ENCODE measurements at places on chromosomes 5 and 9. TPM values are rescaled to one million over a fixed set of nuclear protein-coding genes. Genes with fewer than 3 reads are reported as not detected.

The NDUFS4 gene
- total RNA-seq, result 28.9 TPM

- H3K36me3 ChIP-seq, result no peaks in the 10 kb centered on the region
- H3K27ac ChIP-seq, result no peak overlapping the region
- peak; percentile 55 for DNase-seq
- peaks cover 54% of the 10 kb centered on the region for H3K4me1 ChIP-seq
Measured at GRCh38 chr5:95644351-95645042, 2.1 kb upstream of the RFESD start.

GRCh38 chr5:32231929-32232328 is 57.8 kb upstream of the GOLPH3 start:
- H3K4me3 ChIP-seq, result no peak overlapping the region
- peaks cover 24% of the 10 kb centered on the region for H3K4me1 ChIP-seq
- no peaks in the 10 kb centered on the region for H3K36me3 ChIP-seq
- H3K27me3 ChIP-seq, result no peaks in the 10 kb centered on the region
- no peak for DNase-seq

GRCh38 chr9:100602342-100602801 is 24.5 kb downstream of the CAVIN4 start:
- H3K36me3 ChIP-seq, result no peaks in the 10 kb centered on the region
- DNase-seq, result no peak
- no peaks in the 10 kb centered on the region for H3K27me3 ChIP-seq
- H3K4me1 ChIP-seq, result no peaks in the 10 kb centered on the region
- no peak overlapping the region for H3K4me3 ChIP-seq
- H3K27ac ChIP-seq, result no peak overlapping the region

DNA sequence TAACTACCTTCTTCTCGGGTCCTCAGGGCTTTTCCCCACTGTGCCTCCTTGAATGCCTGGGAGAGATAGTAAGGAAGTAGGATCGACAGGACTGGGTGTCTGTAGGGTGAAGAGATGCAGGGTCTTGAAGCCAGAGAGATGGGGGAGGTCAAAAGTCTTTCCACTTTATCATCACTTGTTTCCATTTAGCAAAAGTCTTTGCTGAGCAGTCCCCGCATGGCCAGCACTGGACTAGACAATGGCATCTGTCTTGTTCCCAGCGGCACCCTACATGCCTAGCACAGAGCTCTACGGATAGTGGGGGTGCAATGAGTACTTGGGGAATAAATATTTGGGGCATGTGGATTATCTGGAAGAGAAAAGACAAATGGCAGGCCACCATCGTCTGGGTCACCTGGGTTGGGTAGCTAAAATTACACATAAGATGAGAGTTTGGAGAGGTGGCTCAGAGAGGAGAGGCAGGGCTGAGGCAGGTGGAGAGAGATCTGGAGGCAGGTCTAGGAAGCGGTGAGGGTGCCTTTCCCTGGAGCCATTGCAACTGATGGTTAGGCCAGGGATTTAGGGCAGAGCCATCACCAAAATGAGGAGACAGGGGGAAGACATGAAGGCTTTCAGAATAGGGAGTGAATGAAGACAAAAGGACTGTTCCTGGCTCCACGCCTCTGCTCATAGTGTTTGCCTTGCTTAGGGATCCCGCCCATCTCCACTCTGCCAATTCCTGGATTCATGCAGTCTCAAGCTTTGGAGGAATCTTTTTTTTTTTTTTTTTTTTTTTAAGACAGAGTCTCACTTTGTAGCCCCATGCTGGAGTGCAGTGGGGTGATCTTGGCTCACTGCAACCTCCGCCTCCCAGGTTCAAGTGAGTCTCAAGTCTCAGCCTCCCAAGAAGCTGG is 250.8 kb upstream of the KLF4 start:
- DNase-seq, result no peak
- no peaks in the 10 kb centered on the region for H3K4me1 ChIP-seq
- H3K4me3 ChIP-seq, result no peak overlapping the region

DNA sequence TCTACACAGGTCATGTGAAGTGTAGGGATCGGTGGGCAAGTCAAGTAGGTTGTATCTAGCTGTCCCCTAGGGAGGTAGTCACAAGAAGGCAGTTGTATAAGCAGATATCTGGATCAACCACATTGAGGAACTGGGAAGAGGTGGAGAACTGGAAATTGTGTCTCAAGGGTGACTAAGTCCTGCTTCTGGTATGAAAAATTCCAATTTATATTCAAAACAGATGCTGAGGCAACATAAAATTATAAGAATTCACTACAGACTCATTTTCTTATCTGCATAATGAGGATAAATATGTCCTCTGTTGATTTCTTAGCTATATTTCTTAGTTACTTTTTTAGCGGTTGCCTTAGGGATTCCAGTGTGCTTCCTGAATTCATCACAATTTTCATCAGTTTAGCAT is 46.8 kb downstream of the GALNT12 start:
- no peak for DNase-seq
- H3K36me3 ChIP-seq, result no peaks in the 10 kb centered on the region
- no peak overlapping the region for H3K27ac ChIP-seq
- no peaks in the 10 kb centered on the region for H3K27me3 ChIP-seq
- no peak overlapping the region for H3K4me3 ChIP-seq

GRCh38 chr5:56112526-56113121 is 117.9 kb upstream of the IL6ST start:
- H3K36me3 ChIP-seq, result no peaks in the 10 kb centered on the region
- H3K4me3 ChIP-seq, result no peak overlapping the region
- H3K27me3 ChIP-seq, result no peaks in the 10 kb centered on the region

- no peak overlapping the region for H3K4me3 ChIP-seq
- no peak overlapping the region for H3K27ac ChIP-seq
- no peaks in the 10 kb centered on the region for H3K4me1 ChIP-seq
- DNase-seq, result no peak
Measured at GRCh38 chr9:116084497-116084896, 69.1 kb upstream of the PAPPA start.

The WHRN gene
- 6.7 TPM for total RNA-seq

- H3K4me1 ChIP-seq, result peaks cover 8% of the 10 kb centered on the region
- DNase-seq, result no peak
- no peak overlapping the region for H3K4me3 ChIP-seq
- no peaks in the 10 kb centered on the region for H3K27me3 ChIP-seq
- H3K36me3 ChIP-seq, result no peaks in the 10 kb centered on the region
- H3K27ac ChIP-seq, result no peak overlapping the region
Measured at GRCh38 chr5:173727839-173728778, 111.7 kb upstream of the BOD1 start.

GRCh38 chr5:96857454-96857853 is 18.8 kb upstream of the ERAP2 start:
- no peak overlapping the region for H3K4me3 ChIP-seq
- H3K4me1 ChIP-seq, result no peaks in the 10 kb centered on the region
- DNase-seq, result no peak
- no peak overlapping the region for H3K27ac ChIP-seq
- H3K27me3 ChIP-seq, result no peaks in the 10 kb centered on the region

The PSD2 gene
- 0.23 TPM for total RNA-seq

GRCh38 chr5:132283423-132284043 is 10.7 kb upstream of the SLC22A4 start:
- H3K27ac ChIP-seq, result no peak overlapping the region
- no peaks in the 10 kb centered on the region for H3K27me3 ChIP-seq
- no peak overlapping the region for H3K4me3 ChIP-seq
- H3K36me3 ChIP-seq, result no peaks in the 10 kb centered on the region
- no peaks in the 10 kb centered on the region for H3K4me1 ChIP-seq

The PLEKHG4B gene
- total RNA-seq, result 0.42 TPM

DNA sequence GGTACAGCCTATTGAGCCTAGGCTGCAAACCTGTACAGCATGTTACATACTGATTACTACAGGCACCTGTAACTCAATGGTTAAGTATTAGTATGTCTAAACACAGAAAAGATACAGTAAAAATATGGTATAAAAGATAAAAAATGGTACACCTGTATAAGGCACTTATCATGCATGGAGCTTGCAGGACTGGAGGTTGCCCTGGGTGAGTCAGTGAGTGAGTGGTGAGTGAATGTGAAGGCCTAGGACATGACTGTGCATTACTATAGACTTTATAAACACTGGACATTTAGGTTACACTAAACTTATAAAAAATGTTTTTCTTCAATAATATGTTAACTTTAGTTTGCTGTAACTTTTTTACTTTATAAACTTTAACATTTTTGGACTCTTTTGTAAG is 171.3 kb downstream of the SLC28A3 start:
- no peaks in the 10 kb centered on the region for H3K27me3 ChIP-seq
- H3K27ac ChIP-seq, result no peak overlapping the region
- DNase-seq, result no peak
- no peaks in the 10 kb centered on the region for H3K36me3 ChIP-seq
- H3K4me3 ChIP-seq, result no peak overlapping the region

The TNIP1 gene
- total RNA-seq, result 66.3 TPM

DNA sequence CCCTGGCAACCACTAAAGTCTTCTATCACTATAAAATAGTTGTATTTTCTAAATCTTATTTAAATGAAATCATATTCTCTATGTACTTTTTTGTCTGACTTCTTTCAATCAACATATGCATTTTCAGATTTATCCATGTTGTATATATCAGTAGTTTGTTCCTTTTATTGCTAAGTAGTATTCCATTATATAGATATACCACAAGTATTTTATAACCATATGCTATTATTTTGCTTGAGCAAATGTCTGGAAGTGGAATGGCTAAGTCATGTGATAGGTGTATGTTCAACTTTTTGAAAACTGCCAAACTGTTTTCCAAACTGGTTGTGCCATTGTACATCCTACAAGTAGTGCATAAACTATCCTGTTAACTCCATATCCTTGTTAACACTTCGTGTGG is 131.1 kb downstream of the CWC27 start:
- H3K4me3 ChIP-seq, result no peak overlapping the region
- H3K4me1 ChIP-seq, result no peaks in the 10 kb centered on the region
- H3K27me3 ChIP-seq, result no peaks in the 10 kb centered on the region

The UNC13B gene
- total RNA-seq, result 23.7 TPM

GRCh38 chr9:109875495-109876129 is 95.6 kb downstream of the PALM2AKAP2 start:
- H3K4me1 ChIP-seq, result no peaks in the 10 kb centered on the region
- H3K27me3 ChIP-seq, result no peaks in the 10 kb centered on the region
- H3K36me3 ChIP-seq, result no peaks in the 10 kb centered on the region
- no peak overlapping the region for H3K4me3 ChIP-seq

The ZFP62 gene
- 16.6 TPM for total RNA-seq

The SPATA31A6 gene
- total RNA-seq, result not detected

- H3K27ac ChIP-seq, result no peak overlapping the region
- DNase-seq, result no peak
- H3K27me3 ChIP-seq, result no peaks in the 10 kb centered on the region
- H3K4me1 ChIP-seq, result no peaks in the 10 kb centered on the region
- H3K36me3 ChIP-seq, result no peaks in the 10 kb centered on the region
Measured at GRCh38 chr5:165616490-165617405, 2111.3 kb downstream of the MAT2B start.

DNA sequence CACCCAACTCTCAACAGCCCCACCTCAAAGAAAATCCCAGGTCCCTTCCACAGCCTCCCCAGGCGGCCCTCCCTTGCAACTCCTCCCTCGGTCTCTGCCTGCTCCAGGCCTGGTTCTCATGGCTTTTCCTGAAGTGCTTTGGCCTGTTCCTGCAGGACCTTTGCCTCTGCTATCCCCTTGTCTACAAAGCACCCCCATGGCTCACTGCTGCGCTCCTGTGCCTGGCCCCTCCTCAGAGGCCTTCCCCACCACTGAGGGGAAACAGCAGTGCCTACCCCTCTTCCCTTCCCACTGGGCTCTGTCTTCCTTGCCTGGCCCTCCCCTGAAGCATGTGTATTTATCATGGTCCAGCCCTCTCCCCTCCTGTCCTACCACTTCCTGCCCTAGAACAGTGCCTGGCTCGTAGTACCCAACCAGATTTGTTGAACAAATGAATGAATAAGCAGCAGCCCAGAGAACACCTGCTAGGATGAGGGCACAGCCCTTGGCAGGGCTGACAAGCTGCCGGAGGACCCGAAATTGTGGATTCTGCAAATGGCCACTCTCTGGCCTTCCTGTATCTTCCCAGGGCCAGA is 68.6 kb upstream of the LRRTM2 start:
- no peaks in the 10 kb centered on the region for H3K4me1 ChIP-seq
- no peak overlapping the region for H3K27ac ChIP-seq
- no peak for DNase-seq
- no peak overlapping the region for H3K4me3 ChIP-seq
- no peaks in the 10 kb centered on the region for H3K36me3 ChIP-seq

- H3K27ac ChIP-seq, result no peak overlapping the region
- no peak overlapping the region for H3K4me3 ChIP-seq
- H3K36me3 ChIP-seq, result no peaks in the 10 kb centered on the region
- no peaks in the 10 kb centered on the region for H3K4me1 ChIP-seq
- no peak for DNase-seq
- H3K27me3 ChIP-seq, result no peaks in the 10 kb centered on the region
Measured at GRCh38 chr5:141737535-141737934, 55.5 kb upstream of the ARAP3 start.

The DIPK1B gene
- 5.7 TPM for total RNA-seq

The ARHGEF28 gene
- total RNA-seq, result 21.8 TPM

The AGXT2 gene
- total RNA-seq, result not detected

GRCh38 chr5:154801083-154801482 is 45.9 kb downstream of the LARP1 start:
- H3K27ac ChIP-seq, result no peak overlapping the region
- H3K36me3 ChIP-seq, result peaks cover 71% of the 10 kb centered on the region
- DNase-seq, result no peak
- no peak overlapping the region for H3K4me3 ChIP-seq

The RASGRF2 gene
- 1.1 TPM for total RNA-seq

GRCh38 chr9:132136151-132136780 is 25.6 kb upstream of the NTNG2 start:
- no peaks in the 10 kb centered on the region for H3K4me1 ChIP-seq
- DNase-seq, result no peak
- H3K4me3 ChIP-seq, result no peak overlapping the region
- H3K27me3 ChIP-seq, result no peaks in the 10 kb centered on the region
- H3K27ac ChIP-seq, result no peak overlapping the region

Measured in pancreas (tissue), 10 donors.